GM12878 (cell line): ENCODE measurements at places on chromosomes 4 and X. TPM values are rescaled to one million over a fixed set of nuclear protein-coding genes. Genes with fewer than 3 reads are reported as not detected.

Gene LONRF3
- total RNA-seq = 0.10 and 0.16 TPM in 2 replicates

Gene DGKK
- not detected in 2 replicates for total RNA-seq

Gene RASSF6
- 0.43 and 0.62 TPM in 2 replicates for total RNA-seq

Gene FRMPD4
- not detected in 2 replicates for total RNA-seq

Gene MAGEE2
- not detected in 2 replicates for total RNA-seq

GRCh38 chr4:182569561-182569960, 326.4 kb downstream of the TENM3 start:
- no peaks in the 10 kb centered on the region for H3K27me3 ChIP-seq
- DNase-seq = no peak
- H3K4me3 ChIP-seq = no peak overlapping the region
- H3K4me1 ChIP-seq = no peaks in the 10 kb centered on the region

- H3K4me1 ChIP-seq = no peaks in the 10 kb centered on the region
- DNase-seq = no peak
- H3K36me3 ChIP-seq = no peaks in the 10 kb centered on the region
Measured at GRCh38 chr4:40369437-40370274, 34.5 kb downstream of the CHRNA9 start.

- H3K27me3 ChIP-seq = no peaks in the 10 kb centered on the region
- no peak overlapping the region for H3K4me3 ChIP-seq
- DNase-seq = no peak
Measured at GRCh38 chrX:39149761-39150160, 348.5 kb downstream of the MID1IP1 start.

- no peak for DNase-seq
- H3K36me3 ChIP-seq = no peaks in the 10 kb centered on the region
- no peak overlapping the region for H3K27ac ChIP-seq
- no peak overlapping the region for H3K4me3 ChIP-seq
- no peaks in the 10 kb centered on the region for H3K4me1 ChIP-seq
Measured at GRCh38 chr4:55253948-55254593, 92.0 kb upstream of the SRD5A3 start.

DNA sequence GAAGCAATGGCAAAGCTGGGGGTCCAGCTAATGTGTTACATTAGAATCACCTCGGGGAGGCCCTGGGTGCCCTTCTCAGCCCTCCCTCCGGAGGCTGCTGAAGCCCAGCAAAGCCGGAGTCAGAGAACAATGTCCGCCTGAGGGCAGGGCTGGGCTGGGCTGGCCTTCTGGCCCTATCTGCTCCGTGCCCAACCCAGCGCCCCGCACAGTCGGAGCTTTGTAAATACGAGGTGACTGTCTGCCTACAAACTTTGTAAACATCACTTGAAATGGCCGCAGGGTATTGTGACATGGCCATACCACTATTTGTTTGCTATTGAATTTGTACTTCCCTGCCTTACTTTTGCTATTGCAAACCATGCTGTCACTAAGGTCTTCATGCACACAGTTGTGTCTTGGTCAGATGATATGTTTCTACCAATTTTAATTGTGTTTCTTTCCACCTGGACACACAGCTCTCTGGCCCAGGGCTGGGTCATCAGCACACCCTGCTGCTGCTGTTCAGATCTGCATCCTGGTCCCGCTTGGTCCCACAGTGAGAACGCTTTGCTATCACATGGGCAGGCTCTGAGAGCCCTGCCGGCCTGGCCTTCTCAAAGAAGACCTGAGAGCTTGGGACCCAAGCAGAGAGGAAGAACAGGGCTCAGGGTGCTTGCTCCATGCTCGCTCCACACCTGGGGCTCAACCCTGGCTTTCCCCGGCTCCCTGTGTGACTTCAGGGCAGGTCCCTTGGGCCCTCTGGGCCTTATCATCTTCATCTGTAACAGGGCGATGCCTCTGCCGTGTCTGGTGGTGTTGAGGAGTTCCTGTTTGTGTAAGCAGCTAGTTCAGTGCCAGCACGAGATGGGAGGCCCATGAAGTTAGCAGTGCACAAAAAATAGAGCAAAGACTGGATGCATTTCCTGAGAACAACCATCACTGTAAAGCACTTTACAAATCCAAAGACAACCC, 2.3 kb downstream of the S100P start:
- H3K27me3 ChIP-seq = no peaks in the 10 kb centered on the region
- DNase-seq = no peak
- H3K27ac ChIP-seq = no peak overlapping the region; the same call in 1 of the 2 replicates
- no peaks in the 10 kb centered on the region; the same call in 1 of the 2 replicates for H3K36me3 ChIP-seq

GRCh38 chr4:121070696-121071639, 1.4 kb downstream of the NDNF start:
- DNase-seq = no peak
- H3K27ac ChIP-seq = no peak overlapping the region
- no peaks in the 10 kb centered on the region for H3K4me1 ChIP-seq
- no peak overlapping the region for H3K4me3 ChIP-seq
- H3K36me3 ChIP-seq = no peaks in the 10 kb centered on the region

- no peak overlapping the region for H3K4me3 ChIP-seq
- H3K36me3 ChIP-seq = no peaks in the 10 kb centered on the region
- no peaks in the 10 kb centered on the region for H3K4me1 ChIP-seq
- no peak for DNase-seq
- no peaks in the 10 kb centered on the region for H3K27me3 ChIP-seq
- H3K27ac ChIP-seq = no peak overlapping the region
Measured at GRCh38 chr4:23516716-23517115, 373.1 kb downstream of the PPARGC1A start.

DNA sequence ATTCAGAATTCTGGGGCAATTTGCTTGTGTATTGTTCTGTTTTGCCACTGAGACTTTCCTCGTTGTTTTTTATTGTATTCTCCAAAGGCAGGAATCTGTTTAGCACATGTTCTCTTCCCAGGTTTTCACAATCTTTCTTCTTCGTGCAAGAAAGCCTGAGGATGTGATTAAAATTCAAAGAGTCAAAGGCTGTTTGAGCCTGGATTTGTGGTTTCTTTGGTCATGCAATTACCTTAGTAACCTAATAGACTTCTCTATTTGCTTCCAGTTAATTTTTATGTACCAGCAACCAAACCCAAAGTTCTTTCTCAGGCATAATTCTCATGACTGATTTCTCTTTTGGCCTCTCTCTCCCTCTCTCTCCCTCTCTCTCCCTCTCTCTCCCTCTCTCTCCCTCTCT, 1420.1 kb upstream of the TENM3 start:
- no peaks in the 10 kb centered on the region for H3K27me3 ChIP-seq
- peaks cover 4% of the 10 kb centered on the region; the same call in 1 of the 2 replicates for H3K4me1 ChIP-seq
- no peaks in the 10 kb centered on the region for H3K36me3 ChIP-seq
- no peak overlapping the region for H3K4me3 ChIP-seq
- no peak for DNase-seq

DNA sequence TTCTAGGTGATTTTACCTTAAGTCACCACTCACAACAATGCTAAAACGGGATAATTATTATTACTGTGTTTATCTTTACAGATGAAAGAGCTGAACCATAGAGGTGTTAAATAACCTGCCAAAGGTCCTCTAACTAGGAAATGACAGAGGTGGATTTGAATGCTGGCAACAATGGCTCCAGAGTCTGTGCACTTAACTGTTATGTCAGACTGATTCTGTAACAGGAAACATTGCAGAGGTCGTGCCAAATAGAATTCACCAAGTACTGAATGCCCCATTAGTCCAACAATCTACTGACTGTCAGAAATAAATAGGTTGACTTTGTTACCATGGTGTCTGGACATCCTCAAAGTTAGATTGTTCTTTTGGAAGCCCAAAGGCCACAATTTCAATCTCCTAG, 20.9 kb upstream of the USP27X start:
- DNase-seq = no peak
- H3K27me3 ChIP-seq = no peaks in the 10 kb centered on the region

- DNase-seq = no peak
- no peaks in the 10 kb centered on the region for H3K36me3 ChIP-seq
- H3K27ac ChIP-seq = no peak overlapping the region
- H3K4me3 ChIP-seq = no peak overlapping the region
- no peaks in the 10 kb centered on the region for H3K4me1 ChIP-seq
Measured at GRCh38 chrX:152821145-152821765, 9.3 kb downstream of the CETN2 start.

DNA sequence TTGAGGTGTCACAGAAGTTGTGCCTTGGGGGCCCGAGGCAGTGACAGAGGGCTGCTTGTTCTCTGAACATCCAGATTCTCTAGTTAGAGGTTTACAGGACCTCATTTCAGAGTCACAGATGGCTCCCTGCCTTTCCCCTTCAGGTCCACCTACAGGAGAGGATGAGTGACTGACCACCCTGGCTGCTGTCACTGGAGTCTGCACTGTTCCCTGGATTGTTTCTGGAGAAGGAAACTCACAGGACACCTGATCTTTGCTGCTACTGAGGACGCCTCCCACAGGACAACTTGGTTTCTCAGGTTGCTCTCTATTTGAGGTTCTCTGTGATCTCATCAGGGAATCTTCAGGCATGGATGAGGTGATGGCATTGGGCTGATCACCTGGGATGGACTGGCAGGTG, 58.3 kb downstream of the GPRIN3 start:
- H3K36me3 ChIP-seq = no peaks in the 10 kb centered on the region
- H3K4me3 ChIP-seq = no peak overlapping the region
- H3K27ac ChIP-seq = no peak overlapping the region
- no peak for DNase-seq
- H3K27me3 ChIP-seq = no peaks in the 10 kb centered on the region

DNA sequence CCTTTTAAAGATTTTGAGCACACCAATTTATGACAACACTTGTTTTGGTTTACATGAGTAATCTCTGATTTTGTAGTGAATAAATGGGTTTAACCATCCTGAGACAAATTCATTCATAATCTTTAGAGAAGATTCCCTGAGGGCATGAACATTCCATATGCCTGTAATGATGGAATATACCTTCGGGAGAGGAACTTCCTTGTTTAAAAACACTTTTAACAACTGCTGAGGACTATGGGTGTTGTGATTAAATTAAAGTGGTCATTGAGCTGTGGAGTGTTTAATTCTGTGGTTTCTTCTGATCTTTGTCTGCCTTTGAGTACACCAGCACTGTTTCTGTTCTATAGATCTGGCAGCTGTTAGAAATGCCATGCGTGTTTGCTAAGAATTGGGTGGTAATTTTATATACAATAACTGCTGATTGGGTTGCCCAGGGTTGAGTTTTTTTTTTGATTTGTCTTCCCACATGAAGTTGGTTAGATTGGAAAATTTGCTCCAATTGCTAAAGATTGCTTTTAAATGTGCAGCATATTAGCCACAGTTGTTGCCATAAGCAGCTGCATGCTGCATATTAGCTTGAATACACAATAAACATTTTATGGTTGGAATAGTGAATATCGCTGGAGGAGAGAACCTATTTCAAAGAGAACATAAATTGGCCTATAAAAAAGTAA, 86.8 kb downstream of the DCLK2 start:
- H3K4me3 ChIP-seq = no peak overlapping the region
- no peaks in the 10 kb centered on the region for H3K4me1 ChIP-seq
- no peaks in the 10 kb centered on the region for H3K36me3 ChIP-seq
- no peaks in the 10 kb centered on the region; the same call in 1 of the 2 replicates for H3K27me3 ChIP-seq

DNA sequence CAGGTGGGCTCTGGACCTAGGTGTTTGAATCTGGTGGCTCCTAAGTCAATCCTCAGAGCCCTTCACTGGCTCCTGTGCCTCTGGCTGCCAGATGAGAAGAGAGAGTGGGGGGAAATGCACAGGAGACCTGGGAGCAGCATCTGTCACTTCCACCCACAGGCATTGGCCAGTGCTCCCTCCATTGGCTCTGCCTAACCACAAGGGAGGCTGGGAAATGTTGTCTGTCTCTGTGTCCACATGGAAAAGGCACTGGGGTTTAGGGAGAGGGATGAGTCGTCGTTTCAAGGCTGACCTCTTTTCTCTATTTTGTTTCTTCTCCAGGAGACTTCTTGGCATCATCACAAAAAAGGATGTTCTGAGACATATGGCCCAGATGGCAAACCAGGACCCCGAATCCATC, 76.4 kb downstream of the CLCN4 start:
- H3K4me3 ChIP-seq = no peak overlapping the region
- H3K27ac ChIP-seq = no peak overlapping the region
- no peaks in the 10 kb centered on the region for H3K27me3 ChIP-seq

- H3K27me3 ChIP-seq = no peaks in the 10 kb centered on the region
- no peak overlapping the region for H3K4me3 ChIP-seq
- no peaks in the 10 kb centered on the region for H3K36me3 ChIP-seq
- no peak for DNase-seq
- H3K4me1 ChIP-seq = no peaks in the 10 kb centered on the region
Measured at GRCh38 chr4:23040539-23040938, 347.8 kb downstream of the GBA3 start.

DNA sequence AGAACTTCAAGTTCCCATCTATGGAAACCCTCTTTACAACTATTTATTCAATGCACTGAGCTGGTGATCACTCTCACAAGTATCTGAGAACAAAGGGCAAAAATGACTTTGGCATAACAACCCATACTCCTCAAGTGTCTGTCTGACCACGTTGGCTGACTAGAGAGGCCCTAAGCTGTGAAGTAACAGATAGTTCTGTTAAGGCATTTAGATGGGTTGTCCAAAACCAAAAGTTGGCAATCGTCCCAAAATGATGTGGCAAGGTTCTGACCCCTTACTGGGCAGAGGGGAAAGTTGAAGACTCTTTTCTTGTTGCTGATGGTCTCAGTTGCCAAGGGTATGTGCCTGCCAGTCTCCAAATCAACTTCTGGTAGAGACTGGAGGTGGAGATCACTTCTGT, 524.8 kb downstream of the PPARGC1A start:
- H3K27ac ChIP-seq = no peak overlapping the region
- no peak overlapping the region for H3K4me3 ChIP-seq
- no peaks in the 10 kb centered on the region for H3K4me1 ChIP-seq
- DNase-seq = no peak
- H3K27me3 ChIP-seq = no peaks in the 10 kb centered on the region
- no peaks in the 10 kb centered on the region for H3K36me3 ChIP-seq

- no peaks in the 10 kb centered on the region for H3K4me1 ChIP-seq
- no peak overlapping the region for H3K27ac ChIP-seq
- H3K36me3 ChIP-seq = no peaks in the 10 kb centered on the region
- DNase-seq = no peak
- peak overlapping the region; percentile 63; the same call in 1 of the 2 replicates for H3K4me3 ChIP-seq
Measured at GRCh38 chr4:176001151-176002006, 64.3 kb upstream of the WDR17 start.

- H3K4me3 ChIP-seq = no peak overlapping the region
- H3K27me3 ChIP-seq = no peaks in the 10 kb centered on the region
- H3K4me1 ChIP-seq = peaks cover 6% of the 10 kb centered on the region
- no peaks in the 10 kb centered on the region for H3K36me3 ChIP-seq
- no peak for DNase-seq
Measured at GRCh38 chrX:19964017-19964710, 26.7 kb downstream of the BCLAF3 start.

DNA sequence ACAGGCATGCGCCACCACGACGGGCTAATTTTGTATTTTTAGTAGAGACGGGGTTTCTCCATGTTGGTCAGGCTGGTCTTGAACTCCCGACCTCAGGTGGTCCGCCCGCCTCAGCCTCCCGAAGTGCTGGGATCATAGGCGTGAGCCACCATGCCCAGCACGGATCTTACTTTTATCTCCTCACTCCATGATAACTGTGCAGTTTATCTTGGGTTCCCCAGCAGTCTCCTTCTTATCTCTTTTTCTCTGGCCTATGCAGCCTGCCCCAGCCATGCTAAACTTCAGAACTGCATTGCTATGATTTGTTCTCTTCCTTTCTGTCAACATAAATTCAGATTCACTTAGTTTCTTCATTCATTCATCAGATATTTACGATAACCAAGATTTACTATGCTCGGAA, 22.4 kb downstream of the PAGE1 start:
- no peaks in the 10 kb centered on the region for H3K27me3 ChIP-seq
- H3K4me1 ChIP-seq = no peaks in the 10 kb centered on the region
- no peak for DNase-seq

- no peaks in the 10 kb centered on the region for H3K27me3 ChIP-seq
- H3K36me3 ChIP-seq = no peaks in the 10 kb centered on the region
- DNase-seq = peak; percentile 80
- peaks cover 9% of the 10 kb centered on the region; the same call in 1 of the 2 replicates for H3K4me1 ChIP-seq
Measured at GRCh38 chrX:7950865-7951264, 23.7 kb upstream of the PNPLA4 start.
